Calu3 (cell line): ENCODE measurements at places on chromosomes 13 and 19. TPM values are rescaled to one million over a fixed set of nuclear protein-coding genes. Genes with fewer than 3 reads are reported as not detected.

DNA sequence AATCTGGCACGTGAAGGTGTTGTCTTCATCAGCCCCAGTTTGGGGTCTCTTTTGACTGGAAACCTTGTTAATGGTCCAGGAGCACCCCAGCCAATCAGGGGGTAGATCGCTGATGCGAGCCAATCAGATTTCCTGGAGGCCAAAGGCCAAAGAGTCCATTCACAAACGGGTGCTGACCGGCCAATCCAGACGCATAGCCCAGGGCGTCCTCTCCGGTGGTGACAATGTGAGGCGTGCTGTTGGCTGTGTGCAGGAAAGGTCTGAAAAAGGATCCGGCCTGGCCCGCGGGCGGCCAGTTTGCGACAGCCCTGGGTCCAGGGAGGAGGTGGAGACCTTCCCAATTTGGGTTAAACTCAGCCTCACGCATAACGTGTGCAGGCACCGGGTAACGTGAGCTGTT is 3.1 kb downstream of the MAST3 start:
- H3K27ac ChIP-seq = no peak overlapping the region
- H3K4me1 ChIP-seq = no peaks in the 10 kb centered on the region
- no peak for DNase-seq
- peaks cover 22% of the 10 kb centered on the region for H3K27me3 ChIP-seq
- no peak overlapping the region for H3K4me3 ChIP-seq

DNA sequence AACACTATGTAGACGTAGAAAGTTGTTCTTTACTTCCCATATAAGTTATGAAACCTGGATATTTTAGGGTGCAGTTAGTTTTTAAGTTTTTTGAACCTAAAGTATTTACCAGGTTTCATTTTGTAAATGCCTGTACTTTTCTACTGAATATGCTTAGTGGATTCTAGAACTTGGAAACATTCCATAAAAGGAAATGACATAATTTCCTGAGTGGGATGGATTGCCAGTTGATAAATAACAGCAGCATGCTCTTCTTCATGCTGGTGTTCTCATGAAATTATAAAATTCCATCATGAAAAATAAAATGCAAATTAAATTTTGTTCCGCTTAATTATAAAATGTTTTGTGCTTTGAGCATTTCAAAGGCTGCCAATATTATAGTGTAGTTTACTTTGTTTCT is 362.2 kb upstream of the PCDH20 start:
- H3K4me3 ChIP-seq = no peak overlapping the region
- no peaks in the 10 kb centered on the region for H3K27me3 ChIP-seq
- H3K4me1 ChIP-seq = no peaks in the 10 kb centered on the region
- no peak overlapping the region for H3K27ac ChIP-seq
- DNase-seq = no peak

DNA sequence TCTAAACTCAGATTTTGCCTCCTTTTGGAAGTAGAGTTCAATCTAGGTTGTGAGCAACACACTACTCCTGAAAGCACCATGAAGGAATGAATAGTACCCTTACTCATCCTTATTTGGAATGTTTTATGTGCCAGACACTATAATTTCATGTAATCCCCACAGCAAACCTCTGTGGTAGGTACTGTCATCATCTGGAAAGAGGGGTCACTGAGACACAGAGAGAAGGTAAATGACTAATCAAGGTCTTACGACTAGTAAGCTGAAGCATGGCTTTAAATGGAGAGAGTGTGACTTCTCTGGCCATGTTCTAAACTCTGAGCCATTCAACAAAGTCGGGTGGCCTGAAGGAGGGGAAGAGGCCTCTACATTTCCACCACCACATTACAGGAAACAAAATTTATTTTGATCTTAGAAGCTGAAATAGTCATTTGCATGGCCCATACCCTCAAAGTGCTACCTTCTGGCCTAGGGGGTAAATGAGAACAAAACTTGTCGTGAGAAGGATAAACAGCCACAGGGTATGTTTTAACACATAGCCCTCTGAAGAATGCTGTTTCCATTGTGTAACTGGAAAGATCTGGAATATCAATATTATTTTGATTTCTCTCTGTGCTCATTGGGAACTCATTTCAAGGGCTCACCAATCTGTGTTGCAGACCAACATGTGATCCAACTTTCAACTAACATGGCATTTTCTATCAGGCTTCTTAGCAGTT is 180.8 kb upstream of the RFC3 start:
- H3K4me3 ChIP-seq = no peak overlapping the region
- H3K4me1 ChIP-seq = no peaks in the 10 kb centered on the region
- no peak for DNase-seq
- H3K27me3 ChIP-seq = no peaks in the 10 kb centered on the region

DNA sequence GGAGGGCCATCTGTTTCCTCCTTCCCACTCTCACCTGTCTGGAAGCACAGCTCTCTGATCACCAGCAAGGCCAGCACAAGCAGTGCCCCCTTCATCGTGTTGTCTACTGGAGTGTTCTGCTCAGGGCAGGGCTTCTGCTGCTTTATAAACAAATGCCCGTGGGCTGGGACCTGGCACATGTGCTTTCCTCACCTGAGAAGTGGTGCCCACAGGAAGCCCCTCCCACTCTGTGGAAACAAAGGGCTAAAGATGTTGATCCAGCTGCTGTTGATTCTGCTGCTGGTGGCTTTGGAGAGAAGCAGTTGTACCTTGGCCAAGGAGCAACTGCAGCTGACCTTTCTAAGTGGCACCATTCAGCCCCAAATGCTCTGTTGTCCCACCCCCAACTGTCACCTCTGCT is 26.4 kb upstream of the ZNF181 start:
- H3K27me3 ChIP-seq = peaks cover 28% of the 10 kb centered on the region
- no peaks in the 10 kb centered on the region for H3K36me3 ChIP-seq
- DNase-seq = no peak
- no peak overlapping the region for H3K4me3 ChIP-seq
- H3K4me1 ChIP-seq = no peaks in the 10 kb centered on the region
- H3K27ac ChIP-seq = no peak overlapping the region

The TIMM44 gene
- total RNA-seq = 55.0 and 57.8 TPM in 2 replicates

The SIGLECL1 gene
- total RNA-seq = not detected in 2 replicates

The ONECUT3 gene
- 20.0 and 25.7 TPM in 2 replicates for total RNA-seq

The ADAMTSL5 gene
- 9.5 and 9.6 TPM in 2 replicates for total RNA-seq

The PTH2 gene
- total RNA-seq = not detected in 2 replicates
